Activated CD8-positive, alpha-beta memory T cell treated with anti-CD3 and anti-CD28 coated beads for 4 hours (primary cell): ENCODE measurements at places on chromosomes 1 and 21.

DNA sequence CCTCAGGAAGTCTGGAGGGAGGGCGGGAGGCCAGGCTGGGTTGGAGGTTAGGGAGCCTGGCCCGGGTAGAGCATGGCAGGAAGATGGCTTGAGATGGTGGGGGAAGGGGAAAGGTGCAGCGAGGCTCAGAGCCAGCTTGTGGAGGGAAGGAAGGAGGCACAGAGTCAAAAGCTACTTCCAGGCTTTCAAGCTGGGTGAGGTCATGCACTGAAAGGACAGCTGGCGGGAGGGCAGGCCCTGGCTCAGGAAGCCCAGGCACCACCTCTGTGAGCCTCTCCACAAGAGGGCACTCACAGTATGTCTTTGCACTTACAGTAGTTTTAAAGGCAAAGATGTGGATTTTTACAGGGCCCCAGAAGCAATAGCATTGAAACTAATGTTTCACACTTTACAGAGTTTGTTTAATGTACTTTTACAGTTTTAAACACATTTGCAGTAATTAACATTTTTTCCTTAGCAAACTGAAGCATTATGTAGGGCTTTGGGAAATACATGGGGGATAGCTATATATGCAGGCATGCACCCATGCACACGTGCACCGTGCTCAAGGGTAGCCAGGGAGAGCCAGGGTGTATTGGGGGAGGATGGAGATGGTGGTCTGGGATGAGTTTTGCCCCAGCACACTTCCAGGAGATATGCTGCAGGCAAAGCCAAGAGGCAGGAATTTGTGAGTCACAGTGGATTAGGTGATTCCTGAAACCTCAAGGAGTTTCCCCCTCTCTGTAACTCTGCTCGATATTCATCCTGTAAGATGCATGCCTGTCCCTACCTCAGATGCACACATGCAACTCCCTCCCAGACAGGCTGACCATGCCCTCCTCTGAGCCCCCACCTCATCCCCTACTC, 6.1 kb upstream of the ADAM15 start:
- DNase-seq = no peak

DNA sequence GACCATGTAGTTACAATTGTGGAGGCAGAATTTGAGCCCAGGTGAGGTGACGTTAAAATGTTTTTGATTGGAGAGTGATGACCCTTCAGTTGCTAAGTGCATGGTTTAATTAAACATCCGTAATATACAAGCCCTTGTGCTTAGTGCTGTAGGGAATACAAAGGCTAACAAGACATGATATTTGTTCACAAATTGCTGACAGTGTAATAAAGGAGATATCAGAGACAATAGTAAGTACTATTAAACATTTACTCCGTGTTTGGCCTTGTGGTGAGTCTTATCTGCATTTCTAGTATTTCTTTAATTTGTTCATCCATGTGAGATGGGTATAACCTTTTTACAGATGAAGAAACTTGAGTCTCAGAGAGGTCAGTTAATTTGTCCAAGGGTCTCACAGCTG, 37.9 kb downstream of the RLF start:
- DNase-seq = no peak

DNA sequence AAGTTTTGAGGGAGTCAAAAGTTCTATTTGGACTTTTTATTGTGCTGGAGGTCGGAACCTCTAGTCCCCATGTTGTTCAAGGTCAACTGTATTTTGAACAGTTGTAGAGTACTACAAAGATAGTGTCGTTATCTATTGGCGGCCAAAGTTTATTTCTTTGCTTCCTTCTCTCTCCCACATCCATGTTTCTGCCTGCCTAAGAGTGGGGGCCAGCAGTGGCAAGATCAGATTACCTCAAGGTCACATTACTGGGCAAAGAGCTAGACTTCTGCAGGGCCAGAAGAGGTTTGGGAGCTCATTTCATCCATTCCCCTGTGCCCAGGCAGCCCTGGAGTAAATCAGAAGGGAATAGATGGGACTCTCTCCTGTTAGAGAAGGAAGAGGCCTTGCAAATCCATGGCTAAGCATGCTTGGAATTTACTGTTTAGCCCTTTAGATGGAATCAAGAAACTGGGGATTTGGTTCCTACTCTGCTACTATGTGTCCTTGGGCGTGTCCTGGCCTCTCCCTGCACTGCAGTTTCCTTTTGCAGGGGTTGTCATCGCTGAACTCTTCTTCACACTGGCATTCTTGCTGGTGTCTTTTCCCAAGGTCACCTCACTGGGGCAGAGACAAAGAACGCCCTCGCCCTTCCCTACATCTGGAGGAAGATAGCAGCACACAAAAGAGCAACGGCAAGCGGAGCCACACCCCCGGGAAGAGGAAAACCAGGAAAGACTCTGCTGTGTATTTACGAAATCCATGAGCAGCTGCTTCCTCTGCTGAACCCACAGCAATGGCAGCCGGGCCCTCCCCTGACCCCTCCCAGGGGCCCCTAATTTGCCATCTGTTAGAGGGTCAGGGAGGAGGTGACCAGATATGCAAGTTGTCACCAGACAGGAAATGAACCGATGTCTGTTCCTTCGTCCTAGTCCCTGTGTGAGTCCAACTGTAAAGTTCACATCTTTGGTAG, 73.3 kb downstream of the PLPP3 start:
- DNase-seq = no peak

DNA sequence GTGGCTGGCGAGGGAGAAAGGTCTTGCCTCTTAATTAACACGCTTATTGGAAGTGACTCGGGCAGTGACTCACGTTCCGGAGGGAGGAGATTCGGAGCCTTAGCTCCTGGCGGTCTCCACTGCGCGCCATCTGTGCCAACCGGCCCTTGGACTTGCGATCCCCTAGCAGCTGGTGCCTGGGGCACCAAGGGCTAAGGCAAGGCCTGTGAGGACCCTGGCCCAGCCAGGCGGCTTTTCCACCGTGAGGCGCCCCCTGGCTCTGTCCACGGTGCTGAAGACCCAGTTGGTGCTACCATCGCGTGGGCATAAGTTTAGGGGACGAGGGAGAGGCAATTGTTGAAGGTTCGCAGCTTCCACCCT, 1.3 kb upstream of the SYT6 start:
- no peak for DNase-seq

DNA sequence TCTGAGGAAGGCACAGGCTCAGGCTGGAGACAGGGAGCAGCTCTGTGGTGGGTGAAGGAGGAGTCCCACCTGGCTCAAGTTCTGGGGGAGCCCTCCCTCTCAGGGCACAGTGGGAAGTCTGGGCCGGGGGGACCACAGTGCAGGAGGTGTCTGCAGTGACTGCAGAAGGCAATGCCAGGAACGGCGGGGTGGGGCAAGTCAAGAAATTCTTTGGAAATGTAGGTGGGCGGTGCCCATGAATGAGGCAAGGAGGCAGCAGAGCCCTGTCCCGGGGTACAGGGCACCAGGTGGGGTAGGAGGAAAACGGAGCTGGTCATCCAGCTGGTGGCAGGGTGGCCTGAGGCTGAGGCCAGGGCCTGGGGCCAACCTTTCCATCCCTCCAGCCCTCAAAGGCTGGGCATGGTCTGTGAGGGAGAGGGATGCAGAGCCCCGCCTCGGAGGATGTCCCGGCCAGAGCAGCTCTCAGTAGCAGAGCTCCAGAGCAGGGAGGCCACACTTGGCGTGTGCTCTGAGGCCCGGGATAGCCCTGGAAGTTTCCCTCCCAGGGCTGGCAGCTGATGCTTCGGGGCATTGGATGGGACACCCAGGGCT, 4.7 kb downstream of the TFF3 start:
- DNase-seq = no peak

DNA sequence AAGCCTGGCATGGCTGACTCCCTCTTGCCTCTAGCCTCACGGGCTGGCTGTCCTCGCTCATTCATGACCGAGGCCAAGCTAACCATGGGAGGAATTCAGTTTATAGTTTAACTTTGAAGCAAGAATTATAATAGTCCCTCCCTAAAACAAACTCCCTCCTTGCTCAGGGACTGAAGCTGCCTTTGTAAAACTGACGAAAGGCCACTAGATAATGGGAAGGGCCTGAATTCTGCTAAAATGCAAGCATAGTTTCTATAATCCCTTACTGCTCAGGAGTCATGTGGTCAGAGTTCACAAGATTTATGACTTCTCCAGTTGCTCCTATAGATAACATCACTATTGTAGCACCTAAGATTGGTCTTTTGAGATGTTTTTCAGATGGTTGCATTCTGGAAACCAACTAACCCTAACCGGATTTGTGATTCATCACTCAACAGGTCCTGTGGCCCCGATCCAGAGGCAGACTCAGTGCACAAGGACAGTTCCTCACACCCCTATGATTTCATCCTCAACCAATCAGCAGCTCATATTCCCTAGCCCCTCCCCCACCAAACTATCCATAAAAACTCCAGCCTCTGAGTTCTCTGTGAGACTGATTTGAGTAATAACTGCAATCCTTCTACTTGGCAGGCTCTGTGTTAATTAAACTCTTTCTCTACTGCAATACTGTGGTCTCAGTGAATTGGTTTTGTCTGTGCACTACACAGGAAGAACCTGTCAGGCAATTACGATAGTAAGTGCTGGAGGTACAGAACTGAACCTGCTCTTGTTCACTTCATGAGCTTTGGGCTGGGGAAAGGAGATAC, 26.4 kb downstream of the HHIPL2 start:
- DNase-seq = no peak

- DNase-seq = no peak
Observed at GRCh38 chr1:89590341-89591080, 42.4 kb upstream of the LRRC8C start.

GRCh38 chr1:154170547-154171222, 15.8 kb upstream of the NUP210L start:
- peak; percentile 20 for DNase-seq

DNA sequence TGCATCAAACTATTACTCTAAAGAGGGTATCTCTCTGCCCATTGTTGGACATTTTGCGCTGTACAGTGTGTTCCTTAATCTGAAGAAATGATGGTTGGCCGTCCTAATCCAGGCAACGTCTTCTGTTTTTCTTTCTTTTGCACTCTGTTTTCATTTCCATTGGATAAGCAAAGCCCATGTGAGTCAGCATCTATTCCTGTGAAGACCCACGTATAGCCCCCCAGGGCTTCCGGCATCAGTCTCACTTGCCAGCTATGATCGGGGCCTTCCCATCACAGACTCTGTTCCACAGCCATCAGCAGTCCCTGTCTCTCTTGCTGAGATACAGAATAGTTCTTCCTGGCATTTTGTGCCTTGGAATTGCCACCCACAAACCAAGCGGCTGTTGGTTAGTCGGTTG, 29.2 kb upstream of the BRDT start:
- no peak for DNase-seq

DNA sequence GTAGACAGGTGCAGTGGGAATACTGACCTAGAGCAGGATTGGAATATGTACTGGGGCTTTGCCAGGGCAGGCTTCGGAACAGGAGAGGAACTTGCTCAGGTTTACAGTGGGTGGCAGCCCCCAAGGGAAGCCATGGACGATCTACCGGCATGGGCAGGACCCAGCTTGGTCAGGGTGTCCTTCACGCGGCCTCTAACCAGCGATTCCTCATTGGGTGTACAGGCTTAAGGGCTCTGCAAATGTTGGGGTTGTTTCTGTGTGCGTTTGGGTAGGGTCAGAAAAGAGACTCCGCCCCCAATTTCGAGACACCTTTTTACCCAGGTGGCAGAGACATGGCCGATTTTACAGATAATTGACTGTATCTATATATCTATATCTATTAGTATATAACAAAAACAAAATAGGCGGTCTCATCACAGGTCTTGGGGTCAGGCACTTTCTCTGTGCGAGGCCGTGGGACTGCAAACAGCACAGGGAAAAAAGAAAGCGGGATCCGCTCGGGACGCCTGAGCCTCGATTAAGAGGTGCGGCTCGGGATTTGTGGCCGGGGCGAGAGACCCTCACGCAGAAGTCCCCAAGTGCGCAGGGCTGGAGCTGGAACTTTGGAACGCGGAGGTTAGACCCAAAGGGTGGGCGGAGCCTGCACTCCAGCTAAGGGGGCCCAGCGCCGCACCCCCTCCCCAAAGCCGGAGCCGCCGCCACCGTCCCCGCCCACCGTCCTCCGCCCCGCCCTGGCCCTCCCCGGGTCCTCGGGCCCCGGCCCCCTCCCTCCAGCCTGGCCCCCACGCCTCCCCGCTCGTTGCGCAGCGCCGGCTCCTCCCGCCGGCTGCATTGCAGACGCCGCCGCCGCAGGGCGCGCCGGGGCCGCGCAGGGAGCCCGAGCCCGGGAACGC, 67.5 kb upstream of the VAMP3 start:
- no peak for DNase-seq

GRCh38 chr1:17633654-17634053, 94.2 kb downstream of the ARHGEF10L start:
- DNase-seq = no peak

DNA sequence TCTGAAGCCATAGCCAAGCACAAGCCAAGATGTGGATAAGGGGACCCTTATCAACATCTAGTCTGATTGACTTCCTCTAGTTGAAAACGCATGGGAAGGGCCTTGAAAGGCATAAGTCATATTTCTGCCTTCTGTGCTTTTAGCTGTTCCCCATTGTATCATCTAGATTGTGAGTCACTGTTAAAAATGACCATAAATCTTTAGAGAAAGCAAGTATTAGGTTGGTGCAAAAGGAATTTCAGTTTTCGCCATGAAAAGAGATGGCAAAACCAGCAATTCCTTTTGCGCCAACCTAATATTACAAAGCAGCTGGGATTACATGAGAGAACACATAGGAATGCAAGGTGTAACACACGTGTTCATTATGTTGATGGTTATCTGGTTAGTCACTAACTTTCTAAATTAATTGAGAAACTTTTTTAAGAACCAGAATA, 63.6 kb downstream of the CLIC6 start:
- no peak for DNase-seq

DNA sequence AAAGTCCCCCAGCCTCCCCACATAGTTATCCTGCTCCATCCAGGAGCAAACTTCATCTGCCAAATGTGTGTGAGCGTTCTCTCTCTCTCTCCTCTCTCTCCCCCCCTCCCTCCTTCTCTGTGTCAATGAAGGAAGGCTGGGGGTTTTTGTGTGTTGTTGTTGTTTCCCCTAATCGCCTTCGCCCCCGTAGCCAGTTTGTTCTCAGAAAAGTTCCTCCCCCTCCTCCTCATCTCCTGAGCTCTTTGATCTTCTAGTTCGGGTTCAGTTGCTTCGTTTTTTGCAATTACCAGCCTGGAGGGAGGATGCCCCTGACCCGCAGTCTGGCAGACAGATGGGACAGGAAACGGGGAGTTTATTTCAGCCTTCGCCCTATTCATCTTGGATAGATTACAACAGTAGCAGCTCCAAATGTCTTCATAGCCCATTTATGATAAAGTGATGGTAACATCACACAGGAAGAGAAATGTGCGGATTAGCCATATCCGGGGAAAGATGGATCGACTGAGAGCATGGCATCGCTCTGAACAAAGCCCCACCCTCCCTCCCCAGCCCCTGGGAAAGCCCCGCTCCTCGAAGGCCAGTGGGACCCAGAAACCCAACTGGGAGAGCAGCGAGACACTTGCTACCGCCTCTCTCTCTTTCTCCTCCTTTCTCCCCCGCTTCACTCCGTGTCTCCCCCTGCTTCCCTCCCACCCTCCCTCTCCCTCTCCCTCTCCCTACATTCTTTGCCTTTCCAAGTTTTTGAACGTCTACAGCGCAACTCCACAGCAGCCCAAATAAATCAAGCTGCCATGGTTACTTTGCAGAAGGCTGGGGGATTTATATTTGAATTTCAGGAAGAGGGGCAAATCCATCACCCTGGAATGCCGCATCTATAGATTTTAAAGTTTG, 139.7 kb upstream of the ARHGEF16 start:
- DNase-seq = no peak
